ENCODE measurements at places on chromosomes 11 and 22.

- peak; percentile 82 for DNase-seq
Measured at GRCh38 chr22:45228401-45228754, 12.3 kb downstream of the KIAA0930 start.

- no peak for DNase-seq
Measured at GRCh38 chr22:29080106-29080975, 7.5 kb downstream of the KREMEN1 start.

DNA sequence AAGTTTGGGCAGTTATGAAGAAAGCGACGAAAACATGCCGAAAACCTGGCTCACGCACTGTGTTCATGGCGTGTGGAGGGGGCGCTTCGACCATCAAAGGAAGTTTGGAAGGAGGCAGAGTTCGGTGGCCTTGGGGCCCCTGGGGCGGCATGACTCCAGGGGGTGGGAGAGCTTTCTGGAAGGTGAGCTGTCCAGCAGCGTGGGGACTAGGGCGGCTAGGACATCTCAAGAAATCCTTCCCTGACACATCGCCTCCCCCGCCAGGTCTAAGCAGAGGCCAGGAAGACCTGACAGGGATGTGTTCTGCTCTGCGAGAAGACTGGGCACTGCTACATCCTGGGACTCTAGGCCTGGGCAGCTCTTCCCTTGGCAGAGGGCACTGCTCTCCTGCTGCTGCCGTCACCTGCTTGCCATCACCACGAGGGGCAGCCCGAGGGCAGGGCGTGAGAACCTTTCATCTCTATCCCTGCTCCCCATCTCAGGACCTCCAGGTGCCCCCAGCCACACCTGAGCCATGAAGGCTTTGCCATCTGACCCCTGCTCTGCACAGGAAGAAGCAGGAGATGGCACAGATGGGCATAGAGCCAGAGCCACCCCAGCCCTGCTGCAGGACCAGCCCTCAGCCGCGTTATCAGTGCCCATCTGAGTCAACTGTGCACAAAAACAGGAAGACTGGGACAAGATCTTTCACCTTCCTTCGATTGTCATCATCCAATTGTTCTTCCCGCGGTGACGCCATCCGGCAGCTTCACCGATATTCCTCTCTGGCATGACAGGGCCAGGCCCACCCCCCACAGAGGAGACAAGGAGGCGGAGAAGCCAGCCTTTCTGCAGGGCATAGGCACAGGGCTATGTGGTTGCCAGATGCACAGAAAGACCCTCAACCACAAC, 12.7 kb downstream of the LINC01488 start:
- DNase-seq = peak; percentile 11

DNA sequence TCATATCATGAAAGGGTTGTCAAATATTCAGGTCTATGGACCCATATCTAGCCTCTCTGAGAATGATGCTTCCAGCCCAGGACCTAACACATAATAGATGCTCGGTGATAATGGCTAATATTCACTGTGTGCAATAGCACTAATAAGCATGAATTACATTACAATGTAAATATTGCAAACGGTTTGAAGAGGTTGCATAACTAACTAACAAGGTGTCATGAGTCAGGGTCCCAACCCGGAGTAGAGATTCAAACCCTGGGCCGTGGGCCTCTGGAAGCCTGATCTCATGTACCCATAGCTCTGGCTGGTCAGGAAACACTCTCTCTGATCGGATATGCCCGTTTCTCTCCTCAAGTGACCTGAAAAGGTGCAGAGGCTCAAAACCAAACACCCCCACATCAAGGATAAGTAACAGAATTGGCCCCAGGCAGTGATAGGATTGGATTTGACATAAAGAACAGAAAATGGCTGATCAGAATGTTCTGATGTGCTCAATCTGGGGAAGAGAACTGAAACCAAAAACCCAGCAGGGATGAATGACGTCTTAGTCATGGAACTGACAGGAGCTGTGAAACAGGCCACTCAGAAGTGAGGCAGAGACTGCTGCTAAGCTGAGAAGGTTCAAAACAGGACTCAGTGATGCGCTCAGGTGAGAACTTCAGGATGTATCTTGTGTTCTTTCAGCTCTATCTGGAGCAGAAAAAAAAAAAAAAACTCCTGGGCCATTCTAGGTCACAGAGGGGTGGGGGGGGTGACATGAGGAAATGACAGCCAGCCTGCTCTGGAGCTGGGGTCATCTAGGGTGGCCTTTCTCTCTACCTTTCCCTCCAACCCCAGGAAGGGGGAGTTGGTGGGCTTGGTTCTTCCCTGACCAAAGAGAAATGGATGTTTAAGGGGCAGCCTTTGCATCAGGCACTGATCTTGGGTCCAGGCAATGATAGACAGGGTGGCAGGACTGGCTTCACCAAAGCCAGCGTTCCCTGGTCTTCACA, 6.6 kb upstream of the KCTD17 start:
- peak; percentile 82 for DNase-seq

- no peak for DNase-seq
Measured at GRCh38 chr22:25876871-25877270, 134.9 kb downstream of the MYO18B start.

- no peak for DNase-seq
Measured at GRCh38 chr11:74948546-74948897, 369 bp downstream of the XRRA1 start.

- no peak for DNase-seq
Measured at GRCh38 chr11:114121804-114122504, 62.4 kb downstream of the ZBTB16 start.

DNA sequence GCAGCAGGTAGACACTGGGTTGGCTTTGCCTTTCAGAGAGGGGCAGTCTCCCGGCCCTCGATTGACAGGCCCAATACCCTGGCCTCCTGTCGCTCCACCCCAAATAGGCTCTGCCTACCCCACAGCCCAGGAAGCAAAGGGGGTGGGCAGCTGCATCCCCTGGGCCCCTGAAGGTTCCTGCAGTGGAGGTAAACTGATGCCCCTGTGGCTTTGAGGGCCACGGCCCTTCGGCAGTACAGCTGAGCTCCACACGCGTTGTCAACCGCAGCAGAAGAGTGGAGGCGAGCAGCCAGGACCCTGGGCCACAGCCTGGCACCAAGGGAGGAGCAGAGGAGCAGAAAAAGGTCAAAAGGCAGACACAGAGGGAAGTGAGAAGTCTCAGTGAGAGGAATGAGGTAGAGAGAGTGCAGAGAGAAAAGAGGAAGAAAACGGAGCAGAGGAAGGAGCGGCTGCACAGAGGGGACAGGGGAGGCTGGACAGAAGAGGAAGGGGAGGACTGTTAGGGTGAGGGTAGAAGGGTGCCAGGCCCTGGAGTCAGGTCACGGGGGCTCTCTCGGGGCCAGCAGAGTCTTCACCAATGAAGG, 64.0 kb downstream of the SLC22A12 start:
- DNase-seq = peak; percentile 68

DNA sequence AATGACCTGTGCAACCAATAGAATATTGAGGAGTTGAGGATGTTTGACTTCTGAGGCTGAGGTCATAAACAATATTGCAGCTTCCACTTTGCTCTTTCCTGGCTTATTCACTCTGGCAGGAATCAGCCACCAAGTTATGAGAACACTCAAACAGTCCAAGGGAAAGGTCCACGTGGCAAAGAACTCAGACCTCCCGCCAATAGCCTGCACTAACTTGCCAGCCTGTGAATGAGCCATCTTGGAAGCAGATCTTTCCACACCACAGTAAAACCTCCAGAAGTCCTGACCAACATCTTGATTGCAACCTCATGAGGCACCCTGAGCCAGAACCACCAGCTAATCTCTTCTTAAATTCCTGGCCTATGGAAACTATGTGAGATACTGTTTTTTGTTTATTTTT, 22.7 kb upstream of the PICALM start:
- no peak for DNase-seq

DNA sequence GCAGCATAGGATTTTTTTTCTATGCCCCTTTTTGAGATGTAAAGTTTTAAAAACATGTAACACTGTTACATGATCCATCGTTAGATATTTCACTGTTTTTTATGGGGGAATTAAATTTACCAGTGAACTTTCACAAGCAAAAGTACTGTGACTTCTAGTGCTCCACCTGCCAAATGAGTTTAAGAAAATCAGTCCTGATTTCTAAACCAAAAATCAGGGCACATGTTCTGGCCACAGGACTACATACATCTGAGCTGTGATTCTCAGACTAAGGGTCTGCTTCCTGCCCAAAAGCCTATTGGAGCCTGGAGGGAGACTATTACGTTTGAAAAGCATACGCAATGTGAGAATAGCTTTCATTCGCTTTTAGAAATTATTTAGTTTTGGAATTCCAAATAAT, 22.5 kb downstream of the TMPRSS13 start:
- DNase-seq = no peak

DNA sequence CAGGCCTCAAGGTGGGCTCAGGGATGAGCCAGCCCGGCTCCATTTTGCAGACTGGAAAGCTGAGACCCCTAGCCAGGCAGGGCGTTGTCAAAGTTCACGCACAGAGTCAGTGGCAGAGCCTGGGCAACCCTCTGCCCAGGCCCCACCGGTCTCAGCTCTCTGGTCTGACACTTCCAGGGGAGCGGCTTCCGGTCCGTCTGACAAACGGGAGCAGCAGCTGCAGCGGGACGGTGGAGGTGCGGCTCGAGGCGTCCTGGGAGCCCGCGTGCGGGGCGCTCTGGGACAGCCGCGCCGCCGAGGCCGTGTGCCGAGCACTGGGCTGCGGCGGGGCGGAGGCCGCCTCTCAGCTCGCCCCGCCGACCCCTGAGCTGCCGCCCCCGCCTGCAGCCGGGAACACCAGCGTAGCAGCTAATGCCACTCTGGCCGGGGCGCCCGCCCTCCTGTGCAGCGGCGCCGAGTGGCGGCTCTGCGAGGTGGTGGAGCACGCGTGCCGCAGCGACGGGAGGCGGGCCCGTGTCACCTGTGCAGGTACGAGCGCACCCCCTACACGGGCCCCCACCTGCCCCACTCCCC, 36.0 kb downstream of the CD6 start:
- no peak for DNase-seq

DNA sequence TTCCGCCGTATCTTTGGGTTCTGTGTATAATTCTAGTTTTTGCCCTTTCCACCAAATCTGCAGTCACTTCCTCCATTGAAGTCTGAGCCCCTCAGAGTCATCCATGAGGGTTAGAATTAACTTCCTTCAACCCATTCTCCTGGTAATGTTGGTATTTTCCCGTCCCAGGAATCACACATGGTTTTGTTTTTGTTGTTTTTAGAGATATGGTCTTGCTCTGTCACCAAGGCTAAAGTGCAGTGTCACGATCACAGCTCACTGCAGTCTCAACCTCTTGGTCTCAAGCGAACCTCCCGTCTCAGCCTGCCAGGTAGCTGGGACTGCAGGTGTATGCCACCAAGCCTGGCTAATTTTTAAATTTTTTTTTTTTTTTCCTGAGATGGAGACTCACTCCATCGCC, 18.7 kb downstream of the ZBED4 start:
- no peak for DNase-seq

DNA sequence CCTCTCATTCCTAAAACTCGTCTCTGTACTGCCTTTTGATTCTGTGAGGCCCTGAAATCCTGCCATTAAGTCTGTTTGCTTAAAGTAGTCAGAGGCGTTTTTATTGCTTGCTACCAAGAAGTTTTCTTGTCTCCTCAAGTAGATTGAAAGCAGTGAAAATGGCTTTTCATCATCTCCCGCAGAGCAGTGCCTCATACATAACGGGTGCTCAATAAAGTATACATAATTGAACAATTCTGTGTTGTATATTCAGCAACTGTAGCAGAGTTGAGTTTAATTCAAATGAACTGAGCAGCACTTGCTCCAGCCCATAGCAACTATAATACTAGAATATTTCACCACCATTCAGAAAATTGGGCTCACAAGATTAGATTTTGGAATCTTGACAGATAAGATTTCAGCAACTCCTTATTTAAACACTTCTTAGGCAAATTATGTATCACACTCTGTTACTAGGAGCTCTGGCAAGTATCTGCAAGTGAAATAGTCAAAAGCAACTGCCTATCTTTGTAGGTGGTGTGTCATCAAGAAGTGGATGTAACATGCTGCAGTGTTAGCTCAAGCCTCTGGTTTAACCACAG, 20.0 kb downstream of the FIBIN start:
- DNase-seq = no peak

GRCh38 chr11:33959855-33960400, 68.1 kb upstream of the LMO2 start:
- DNase-seq = peak; percentile 92
